ENCODE measurements at places on chromosomes 5 and 9. TPM values are rescaled to one million over a fixed set of nuclear protein-coding genes. Genes with fewer than 3 reads are reported as not detected.

DNA sequence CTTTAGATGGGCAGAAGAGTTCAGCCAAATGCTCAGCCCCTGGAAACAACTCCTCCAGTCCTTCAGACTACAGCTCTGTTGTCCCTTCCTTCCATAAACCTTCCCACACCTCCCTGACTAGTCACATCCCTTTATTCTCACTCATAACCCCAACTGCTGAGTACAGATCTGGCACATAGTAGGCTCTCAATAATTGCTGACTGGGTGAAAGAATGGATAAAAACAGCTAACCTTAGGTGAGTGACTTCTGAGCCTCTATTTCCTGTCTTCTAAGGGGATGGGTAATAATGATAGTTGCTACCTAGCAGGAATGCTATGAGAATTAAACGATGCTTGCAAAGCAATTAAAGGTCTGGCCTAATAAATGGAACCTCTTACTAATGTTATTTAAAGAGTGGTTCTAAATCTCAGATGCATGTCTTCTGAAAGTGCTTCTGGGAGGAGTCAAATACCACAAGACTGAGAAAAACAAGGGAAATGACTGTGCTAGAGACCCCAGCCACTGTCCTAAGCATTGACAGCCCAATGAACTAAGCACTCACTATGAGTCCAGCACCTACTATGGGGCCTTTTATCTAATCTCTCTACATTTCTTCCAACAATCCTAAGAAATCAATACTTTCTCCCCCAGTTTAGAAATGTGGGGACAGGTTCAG is 2.5 kb upstream of the NR6A1 start:
- DNase-seq: no peak

DNA sequence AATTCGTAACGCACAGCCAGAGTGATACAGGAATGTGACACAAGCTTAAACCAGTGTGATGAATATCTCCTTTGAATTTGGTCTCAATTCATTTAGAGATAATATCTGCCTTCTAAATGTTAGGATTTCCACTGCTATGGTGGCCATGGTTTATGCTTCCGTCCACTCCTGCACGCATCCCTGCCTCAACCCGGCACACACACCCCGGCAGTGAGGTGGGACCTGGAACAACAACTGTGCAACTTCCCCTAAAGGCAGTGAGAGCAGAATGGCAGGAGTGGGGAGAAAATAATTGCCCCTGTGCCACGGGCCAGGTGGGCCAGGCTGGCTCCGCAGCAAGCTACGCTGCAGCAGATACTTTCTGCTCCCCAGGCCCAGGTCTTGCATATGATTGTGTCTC is 72.6 kb upstream of the CPEB4 start:
- DNase-seq: no peak

DNA sequence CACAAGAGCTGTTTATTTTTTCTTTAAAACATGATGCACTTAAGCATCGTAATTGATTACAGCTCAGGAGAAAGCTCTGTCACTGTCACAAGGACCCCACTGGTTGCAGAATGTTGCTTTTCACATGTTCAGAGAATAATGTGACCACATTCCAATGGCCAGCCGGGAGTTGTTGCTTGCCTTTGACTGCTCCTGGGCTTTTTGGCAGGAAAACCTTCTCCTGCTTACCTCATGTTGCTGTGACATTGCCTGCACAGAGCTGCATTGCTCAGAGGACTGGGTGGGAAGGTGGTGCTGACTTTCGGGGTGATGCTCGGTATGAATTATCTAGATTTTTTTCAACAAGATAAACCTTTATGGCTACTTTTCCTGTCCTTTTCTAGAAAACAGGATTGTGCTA is 88.2 kb downstream of the PALM2AKAP2 start:
- DNase-seq: no peak

GRCh38 chr5:109693535-109694400 is 4.0 kb downstream of the MAN2A1 start:
- no peak for DNase-seq

- DNase-seq: no peak
These were observed 573.8 kb upstream of the CDH9 start for GRCh38 chr5:27612161-27612560.

- DNase-seq: no peak
These were observed 93.9 kb downstream of the SETX start for GRCh38 chr9:132260846-132261245.

DNA sequence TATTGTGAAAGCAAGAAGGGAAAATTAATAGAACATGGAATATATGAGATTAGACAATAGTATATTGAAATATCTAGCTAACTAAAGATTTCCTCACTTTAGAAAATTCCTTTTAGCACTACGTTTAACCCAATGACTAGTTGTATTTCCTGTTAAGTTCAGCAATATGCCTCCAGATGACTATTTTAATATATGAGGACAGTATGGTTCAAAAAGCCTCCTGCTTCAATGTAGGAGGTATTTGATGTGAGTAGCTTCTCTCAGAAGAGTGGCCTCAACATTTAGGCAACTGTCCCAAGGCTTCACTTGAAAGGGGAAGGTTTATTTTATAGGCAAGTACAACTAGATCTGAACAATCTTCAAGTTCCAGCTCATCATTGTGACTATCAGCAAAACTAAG is 2.0 kb upstream of the MEF2C start:
- DNase-seq: no peak

GRCh38 chr5:36507332-36507952 is 99.0 kb upstream of the SLC1A3 start:
- peak; percentile 82 for DNase-seq

DNA sequence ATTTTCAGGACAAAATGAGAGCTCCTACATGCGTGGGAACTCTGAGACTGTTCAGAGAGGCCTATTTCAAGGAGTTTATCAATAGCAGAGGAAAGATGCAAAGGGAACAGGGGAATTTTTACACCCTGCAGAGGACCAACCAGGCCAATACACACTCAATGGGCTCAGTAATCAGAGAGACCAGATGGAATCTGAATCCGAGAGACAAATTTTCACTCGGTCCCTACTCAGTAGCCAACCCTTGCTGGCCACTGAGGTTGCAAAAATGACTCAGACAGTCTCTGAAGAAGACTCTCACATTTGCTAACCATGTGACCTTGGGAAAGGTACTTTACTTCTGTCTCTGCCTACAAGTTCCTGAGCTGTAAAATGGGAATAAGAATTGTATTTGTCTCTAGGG is 479.4 kb downstream of the CDK5RAP2 start:
- no peak for DNase-seq

DNA sequence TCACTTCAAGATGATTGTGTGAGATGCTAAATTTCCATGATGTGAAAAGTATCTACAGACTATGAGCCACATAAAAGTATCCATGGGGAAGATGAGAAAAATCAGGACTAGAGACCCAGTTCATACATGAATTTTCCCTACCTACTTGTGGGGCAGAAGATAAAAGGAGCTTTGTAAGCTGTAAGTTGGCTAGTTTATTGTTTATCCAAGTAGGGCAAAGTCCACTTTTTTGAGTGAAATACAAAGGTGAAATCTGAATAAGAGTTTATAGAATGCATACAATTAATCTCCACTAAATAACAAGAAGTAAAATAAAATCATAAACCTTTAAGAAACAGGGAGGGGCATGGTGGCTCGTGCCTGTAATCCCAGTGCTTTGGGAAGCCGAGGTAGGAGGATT is 160.4 kb downstream of the ELAVL2 start:
- DNase-seq: no peak

GRCh38 chr5:147349241-147349640 is 114.4 kb downstream of the STK32A start:
- no peak for DNase-seq

DNA sequence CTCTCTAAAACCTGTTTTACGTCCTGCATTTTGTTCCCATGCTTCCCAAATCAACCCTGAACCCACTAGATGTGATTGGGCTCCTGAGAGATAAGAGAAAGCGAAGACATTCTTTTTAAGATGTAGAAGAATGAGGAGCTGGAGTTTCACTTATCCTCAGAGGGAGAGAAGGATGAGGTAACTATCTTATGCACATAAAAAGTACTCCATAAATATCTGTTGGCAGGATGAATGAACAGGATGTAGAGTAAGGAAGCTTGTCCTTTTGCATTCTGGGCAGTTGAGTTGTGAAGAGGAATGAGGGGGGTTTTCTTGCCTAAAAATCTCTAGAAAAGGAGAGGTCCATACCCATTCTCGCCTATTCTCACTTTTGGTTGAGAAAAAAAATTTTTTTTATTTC is 163.2 kb downstream of the UNC13B start:
- DNase-seq: no peak

DNA sequence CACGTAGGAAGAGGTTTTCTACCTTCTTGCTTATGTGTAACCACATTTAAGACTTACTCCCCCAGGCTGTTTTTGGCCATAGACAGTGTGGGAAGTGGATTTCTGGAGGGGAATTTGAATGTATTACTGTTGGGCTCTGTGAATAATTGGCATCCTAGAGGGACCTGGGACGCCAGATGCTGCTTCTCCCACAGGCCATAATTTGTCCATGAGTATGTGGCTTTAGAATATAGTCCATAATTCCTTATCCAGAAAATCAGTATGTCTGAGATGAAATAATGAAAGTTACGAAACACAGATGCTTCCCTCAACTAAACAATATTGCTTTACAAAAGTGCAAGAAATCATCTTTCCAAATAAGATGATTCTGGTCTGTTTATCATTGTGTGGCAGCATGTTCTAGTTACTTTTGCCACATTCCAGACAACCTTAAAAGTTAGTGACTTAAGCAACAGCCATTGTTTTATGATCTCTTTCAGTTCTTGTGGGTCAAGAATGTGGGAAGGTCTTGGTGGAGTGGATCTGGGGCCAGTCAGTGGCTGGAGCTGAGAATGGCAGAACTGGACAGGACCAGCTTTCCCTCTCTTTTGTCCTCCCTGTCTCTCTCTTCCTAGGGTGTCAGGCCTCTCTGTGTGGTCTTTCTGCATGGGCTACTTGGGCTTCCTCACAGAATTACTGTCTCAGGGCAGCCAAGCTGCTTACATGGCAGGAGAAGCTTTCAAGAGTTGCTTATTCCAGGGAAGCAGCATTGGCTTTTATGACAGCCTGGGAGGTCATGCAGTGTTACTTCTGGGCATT is 79.4 kb downstream of the FBXL7 start:
- no peak for DNase-seq

DNA sequence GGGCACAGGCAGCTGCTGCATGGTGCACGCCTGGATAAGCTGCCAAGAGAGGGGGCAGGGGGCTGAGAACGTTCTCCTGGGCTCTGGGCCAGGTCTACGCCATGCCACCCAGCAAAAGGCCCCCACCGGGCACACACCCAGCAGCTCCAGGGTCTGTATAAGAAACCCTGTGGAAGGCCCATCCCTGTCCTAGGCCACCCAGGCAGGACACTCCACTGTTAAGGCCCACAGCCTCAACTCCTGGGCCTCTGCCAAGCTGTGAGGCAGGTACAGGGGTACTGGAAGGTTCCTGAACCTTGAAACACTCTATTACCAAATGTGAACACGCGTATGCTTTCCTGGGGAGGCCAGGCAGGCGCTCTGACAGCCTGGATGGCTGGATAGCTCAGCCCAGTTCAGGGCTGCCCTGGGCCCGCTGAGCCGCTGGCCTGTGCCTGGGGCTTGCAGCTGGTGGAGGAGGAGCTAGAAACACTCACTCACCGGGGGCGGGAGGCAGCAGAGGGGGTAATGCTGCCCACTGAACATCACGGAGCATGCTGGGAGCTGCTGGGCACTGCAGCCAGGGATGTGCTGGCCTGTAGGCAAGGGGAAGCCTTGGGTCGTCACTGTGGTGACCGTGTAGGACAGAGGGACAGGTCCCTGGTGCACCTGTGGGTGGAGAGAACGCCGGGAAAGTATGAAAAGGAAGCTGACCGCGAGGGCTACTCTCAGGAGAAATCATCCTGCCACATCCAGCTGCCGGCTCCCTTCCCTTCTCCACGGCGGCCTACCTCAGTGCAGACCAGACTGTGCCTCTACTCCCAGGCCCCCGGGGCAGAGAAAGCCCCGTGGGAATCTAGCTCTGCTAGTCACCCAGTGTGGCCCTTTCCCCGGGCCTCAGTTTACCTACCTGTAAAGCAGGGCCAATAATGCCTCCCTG is 6.0 kb downstream of the RNF44 start:
- no peak for DNase-seq

GRCh38 chr5:169521366-169521983 is 62.1 kb upstream of the SPDL1 start:
- no peak for DNase-seq

DNA sequence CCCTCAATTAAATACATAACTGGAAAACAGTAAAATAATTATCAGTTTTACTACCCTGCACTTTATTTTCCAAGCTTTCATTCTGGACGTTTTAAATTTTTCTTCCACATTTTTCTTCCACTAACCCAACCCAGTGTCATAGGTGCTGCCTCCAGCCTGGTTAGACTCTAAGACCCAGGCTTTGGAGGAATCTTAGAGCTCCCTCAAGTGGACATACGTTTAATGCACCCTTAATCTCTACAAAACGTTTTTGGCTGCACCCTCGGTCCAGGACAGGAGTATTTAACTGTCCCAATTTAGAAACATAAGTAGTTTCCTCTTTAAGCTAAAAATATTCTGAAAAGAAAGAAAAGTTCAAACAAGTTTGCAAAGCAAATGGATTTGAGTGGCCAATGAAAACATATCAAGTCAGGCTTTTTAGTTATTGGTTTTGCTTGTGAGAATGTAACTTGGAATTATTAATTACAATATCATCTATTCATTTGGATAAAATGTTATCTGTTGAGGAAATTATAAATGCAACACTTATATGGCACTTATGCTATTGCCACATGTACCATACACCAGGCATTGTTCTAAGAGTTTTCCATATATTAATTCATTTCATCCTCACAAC is 38.9 kb downstream of the CDH6 start:
- DNase-seq: peak; percentile 14

GRCh38 chr5:39503155-39503554 is 78.4 kb upstream of the DAB2 start:
- DNase-seq: no peak

GRCh38 chr5:144173766-144174165 is 3.1 kb downstream of the KCTD16 start:
- DNase-seq: no peak

GRCh38 chr5:158907856-158908255 is 191.9 kb downstream of the EBF1 start:
- no peak for DNase-seq

Gene SPATA31C1
- not detected for total RNA-seq

Gene C9orf50
- 0.11 TPM for total RNA-seq

Gene NAIP
- total RNA-seq: 3.0 TPM

Gene FAM81B
- not detected for total RNA-seq

Gene PCDHB16
- total RNA-seq: 3.5 TPM

Gene NUDT12
- total RNA-seq: 15.3 TPM

Gene ISL1
- total RNA-seq: not detected

Gene PPP3R2
- total RNA-seq: not detected

Gene NR6A1
- total RNA-seq: 222 TPM

Gene BICD2
- total RNA-seq: 38.7 TPM

Gene KIAA0825
- total RNA-seq: 1.5 TPM

Gene NOXA1
- total RNA-seq: 4.8 TPM

Gene PCDHGC5
- total RNA-seq: 1.1 TPM
